ENCODE measurements at places on chromosomes 1 and 21. TPM values are rescaled to one million over a fixed set of nuclear protein-coding genes. Genes with fewer than 3 reads are reported as not detected.

DNA sequence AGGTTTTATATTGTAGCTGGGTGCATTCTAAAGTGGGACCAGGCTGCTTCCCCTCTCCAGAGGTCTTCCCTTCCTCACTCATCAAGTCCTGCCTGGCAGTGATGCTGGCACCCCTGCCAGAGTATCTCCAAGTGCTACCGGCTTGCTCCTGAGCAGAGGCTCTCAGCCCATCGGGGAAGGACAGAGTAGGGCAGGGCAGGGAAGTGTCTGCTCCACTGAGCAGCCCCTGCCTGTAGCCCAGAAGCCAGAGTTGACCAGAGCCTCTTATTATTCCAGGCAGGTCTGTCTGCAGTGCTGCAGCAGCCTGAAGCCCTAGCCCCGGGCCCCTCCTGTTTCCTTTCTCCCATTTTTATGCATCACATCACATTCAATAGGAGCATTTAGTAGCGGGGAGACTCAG, 51.1 kb downstream of the ATP2B4 start:
- no peaks in the 10 kb centered on the region for H3K27me3 ChIP-seq
- DNase-seq = peak; percentile 34
- H3K4me1 ChIP-seq = peaks cover 6% of the 10 kb centered on the region

The ECE1 gene
- 31.1 TPM for total RNA-seq

DNA sequence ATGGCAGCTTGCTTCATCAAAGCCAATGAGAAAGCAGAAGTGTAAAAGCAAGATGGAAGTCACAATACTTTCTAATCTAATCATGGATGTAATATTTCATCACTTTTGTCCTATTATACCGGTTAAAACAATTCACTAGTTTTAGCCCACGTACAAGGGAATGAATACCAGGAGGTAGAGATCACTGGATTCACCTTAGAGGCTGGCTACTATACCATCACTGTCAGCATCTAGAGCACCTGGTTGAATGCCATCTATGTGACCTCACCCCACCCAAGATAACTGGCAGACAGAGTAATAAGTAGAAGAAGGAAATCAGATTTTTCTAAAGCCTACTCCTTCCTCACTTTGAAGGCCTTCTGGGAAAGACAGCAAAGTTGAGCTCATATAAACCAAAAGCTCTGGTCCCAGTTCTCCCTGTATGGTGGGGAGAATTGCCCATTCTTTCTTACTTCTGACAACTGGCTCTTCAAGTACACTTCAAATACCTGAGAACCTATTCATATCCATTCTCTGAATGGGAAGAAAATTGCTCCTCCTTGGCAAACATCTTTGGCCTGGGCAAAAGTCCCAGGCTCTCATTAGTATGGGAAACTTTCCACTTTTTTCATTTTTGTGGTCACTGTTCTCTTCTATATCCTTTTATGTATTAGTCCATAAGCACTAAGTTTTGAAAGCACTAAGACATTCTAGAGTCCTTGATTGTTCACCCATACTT, 24.8 kb downstream of the HSD3B1 start:
- no peaks in the 10 kb centered on the region for H3K36me3 ChIP-seq
- no peak for DNase-seq
- H3K27ac ChIP-seq = no peak overlapping the region
- no peaks in the 10 kb centered on the region for H3K4me1 ChIP-seq
- H3K27me3 ChIP-seq = no peaks in the 10 kb centered on the region

- H3K27ac ChIP-seq = no peak overlapping the region
- no peaks in the 10 kb centered on the region for H3K36me3 ChIP-seq
- no peaks in the 10 kb centered on the region for H3K4me1 ChIP-seq
- DNase-seq = no peak
- H3K4me3 ChIP-seq = no peak overlapping the region
- H3K27me3 ChIP-seq = no peaks in the 10 kb centered on the region
Measured at GRCh38 chr1:10773376-10773775, 23.1 kb downstream of the CASZ1 start.

- peaks cover 4% of the 10 kb centered on the region for H3K4me1 ChIP-seq
- no peaks in the 10 kb centered on the region for H3K36me3 ChIP-seq
- DNase-seq = no peak
Measured at GRCh38 chr1:44558883-44559282, 115.4 kb downstream of the TMEM53 start.

- no peak overlapping the region for H3K27ac ChIP-seq
- H3K27me3 ChIP-seq = peaks cover 44% of the 10 kb centered on the region
- H3K4me3 ChIP-seq = peak overlapping the region; percentile 14
- H3K4me1 ChIP-seq = no peaks in the 10 kb centered on the region
Measured at GRCh38 chr1:179744401-179745130, 1.5 kb downstream of the FAM163A start.

DNA sequence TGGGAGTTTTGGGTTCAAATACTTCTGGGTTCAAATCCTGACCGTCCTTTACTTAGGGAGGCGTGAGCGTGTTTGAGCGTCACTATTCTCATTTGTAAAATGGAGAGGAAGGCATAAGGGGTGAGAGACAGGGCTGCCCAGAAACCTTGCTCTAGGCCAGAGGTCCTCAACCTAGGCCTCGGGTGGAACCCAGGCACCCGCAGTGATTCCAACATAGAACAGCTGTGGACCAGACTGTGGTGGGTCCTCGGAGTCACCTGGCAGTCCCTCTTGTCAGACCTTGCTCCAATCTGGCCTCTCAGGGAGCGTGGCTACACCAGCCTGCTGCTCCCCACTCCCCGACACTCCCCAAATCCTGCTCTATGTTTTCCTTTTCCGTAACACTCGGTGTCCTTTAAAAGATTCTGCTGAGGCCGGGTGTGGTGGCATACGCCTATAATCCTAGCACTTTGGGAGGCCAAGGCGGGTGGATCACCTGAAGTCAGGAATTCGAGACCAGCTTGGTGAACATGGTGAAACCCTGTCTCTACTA, 116.4 kb downstream of the PGBD5 start:
- DNase-seq = no peak
- no peak overlapping the region for H3K27ac ChIP-seq
- H3K4me3 ChIP-seq = no peak overlapping the region

- peaks cover 2% of the 10 kb centered on the region for H3K36me3 ChIP-seq
- no peak overlapping the region for H3K27ac ChIP-seq
- H3K4me1 ChIP-seq = no peaks in the 10 kb centered on the region
- no peak overlapping the region for H3K4me3 ChIP-seq
Measured at GRCh38 chr1:44250068-44250781, 37.0 kb downstream of the DMAP1 start.

The OXCT2 gene
- 4.3 TPM for total RNA-seq
